ENCODE measurements at places on chromosomes 3 and 15. TPM values are rescaled to one million over a fixed set of nuclear protein-coding genes. Genes with fewer than 3 reads are reported as not detected.

Gene TARS3
- total RNA-seq: 16.3 TPM

DNA sequence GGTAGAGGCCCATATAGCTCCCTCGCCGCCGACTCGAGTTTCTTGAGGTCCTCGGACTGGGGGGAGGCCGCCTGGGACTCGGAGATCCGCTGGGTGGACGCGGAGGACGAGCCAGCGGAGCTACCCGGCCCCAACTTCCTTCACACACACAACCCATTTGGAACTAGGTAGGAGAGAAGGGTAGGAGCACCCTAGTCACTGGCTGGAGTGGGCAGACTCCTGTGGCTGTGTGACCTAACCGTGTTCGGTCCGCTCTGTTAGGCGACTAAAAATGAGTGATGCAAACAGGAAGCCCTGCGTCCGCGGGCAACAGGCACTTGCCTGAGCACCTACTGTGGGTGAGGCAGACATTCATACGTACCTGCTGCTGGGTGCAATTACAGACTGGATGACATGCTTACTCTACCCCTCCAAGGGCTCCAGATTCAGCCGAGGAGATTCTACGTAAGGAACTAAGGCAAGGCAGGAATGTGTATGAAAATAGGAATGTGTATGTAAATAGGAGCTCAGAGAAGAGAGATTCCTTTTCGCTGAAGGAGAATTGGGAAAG is 4.6 kb upstream of the SIN3A start:
- peak; percentile 62 for DNase-seq

Gene CPN2
- not detected for total RNA-seq

- DNase-seq: peak; percentile 67
Observed at GRCh38 chr15:80925597-80926059, 64.0 kb downstream of the MESD start.

GRCh38 chr3:73614419-73614818 is 10.3 kb downstream of the PDZRN3 start:
- DNase-seq: peak; percentile 92

Gene TSC22D2
- 99.4 TPM for total RNA-seq

DNA sequence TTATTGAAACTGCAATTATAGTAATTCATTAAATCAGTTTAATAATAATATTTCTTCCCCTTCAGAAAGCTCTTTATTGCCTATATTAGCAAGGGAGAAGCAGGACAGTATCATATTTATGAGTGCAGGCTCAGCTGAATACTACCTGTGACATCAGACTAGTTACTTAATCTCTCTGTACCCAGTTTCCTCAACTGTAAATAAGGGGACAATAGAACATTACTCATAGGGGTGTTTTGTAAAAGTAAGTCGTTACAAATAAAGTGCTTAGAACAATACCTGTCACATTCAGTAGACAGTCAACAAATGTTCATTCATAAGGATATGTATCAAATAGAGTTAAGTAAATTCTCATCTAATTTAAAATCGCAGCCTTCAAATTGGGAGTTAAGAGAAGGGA is 12.1 kb upstream of the VPS39 start:
- DNase-seq: no peak

GRCh38 chr15:27601239-27601960 is 497.7 kb downstream of the OCA2 start:
- peak; percentile 22 for DNase-seq

- DNase-seq: no peak
Observed at GRCh38 chr3:122077293-122078234, 22.4 kb downstream of the CD86 start.

DNA sequence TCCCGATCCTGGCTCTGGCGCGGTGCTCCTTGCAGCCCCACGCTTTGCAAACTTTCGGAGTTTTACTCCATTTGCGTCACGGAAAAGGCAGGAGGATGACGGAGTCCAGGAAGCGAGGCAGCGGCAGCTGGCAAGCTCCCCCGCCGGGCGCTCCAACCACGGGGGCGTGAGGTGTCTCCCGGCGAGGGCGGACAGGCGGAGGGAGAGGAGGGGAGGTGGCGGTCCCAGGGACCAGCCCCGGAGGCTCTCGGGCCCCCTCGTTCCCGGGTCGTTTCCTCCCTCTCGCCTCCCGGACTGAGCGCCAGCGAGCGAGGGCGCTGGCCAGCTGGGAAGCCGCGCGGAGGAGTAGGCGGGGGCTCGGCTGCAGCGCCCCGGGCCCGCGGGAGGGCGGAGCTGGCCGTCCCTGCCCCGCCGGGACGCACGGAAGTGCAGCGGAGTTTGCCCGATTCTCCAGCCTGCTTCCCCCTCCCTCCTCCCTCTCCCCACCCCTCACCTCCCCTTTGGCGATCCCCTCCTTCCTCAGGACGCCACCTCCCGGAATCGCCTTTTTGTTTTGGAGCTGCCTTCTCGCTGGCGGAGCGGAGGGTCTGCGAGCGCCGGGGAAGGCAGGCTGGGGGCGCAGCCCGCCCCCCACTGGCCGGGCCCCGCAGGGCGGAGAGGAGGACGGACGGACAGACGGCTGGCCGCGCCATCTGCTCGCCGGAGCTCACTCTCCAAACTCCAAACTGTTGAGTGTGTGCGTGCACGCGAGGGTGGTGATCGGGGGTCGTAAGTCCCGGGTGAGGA is at the start of gene SNX33:
TSS of gene SNX33 (plus strand) at position 543 of the 786 bp plus-strand sequence. CDS start 1,191 bp downstream, outside the sequence.
- peak; percentile 82 for DNase-seq

GRCh38 chr15:79661411-79661810 is 229.3 kb downstream of the MINAR1 start:
- DNase-seq: no peak

DNA sequence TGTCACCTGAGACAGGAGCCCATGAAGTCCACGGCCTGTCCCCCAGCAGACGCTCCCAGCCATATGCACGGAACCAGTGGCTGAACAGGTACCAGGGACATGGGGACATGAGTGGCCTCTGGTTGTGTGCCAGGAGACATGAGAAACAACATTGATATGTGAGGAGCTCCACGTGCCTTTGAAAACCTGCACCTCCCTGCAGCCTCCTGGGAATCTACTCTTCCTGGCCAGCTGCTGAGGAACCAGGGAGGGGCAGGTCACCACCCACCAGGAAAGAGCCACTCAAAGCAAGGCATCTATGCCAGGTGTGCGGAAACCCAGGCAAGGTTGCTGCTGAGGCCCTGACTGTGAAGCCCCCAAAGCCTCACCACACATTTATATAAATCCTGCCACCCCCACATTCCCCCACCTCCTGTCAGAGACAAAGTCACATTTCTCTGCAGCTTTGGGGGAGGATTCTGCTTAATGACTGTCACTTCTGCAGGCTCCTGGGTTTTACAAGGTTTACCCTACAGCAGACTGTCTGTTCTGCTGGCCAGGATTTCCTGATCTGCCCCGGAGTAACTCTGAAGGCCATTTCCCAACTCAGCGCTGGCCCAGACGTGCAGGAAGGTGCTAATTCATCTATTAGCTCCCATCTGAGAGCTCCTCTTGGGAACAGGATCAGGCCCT is 110.8 kb downstream of the ADCY5 start:
- no peak for DNase-seq

DNA sequence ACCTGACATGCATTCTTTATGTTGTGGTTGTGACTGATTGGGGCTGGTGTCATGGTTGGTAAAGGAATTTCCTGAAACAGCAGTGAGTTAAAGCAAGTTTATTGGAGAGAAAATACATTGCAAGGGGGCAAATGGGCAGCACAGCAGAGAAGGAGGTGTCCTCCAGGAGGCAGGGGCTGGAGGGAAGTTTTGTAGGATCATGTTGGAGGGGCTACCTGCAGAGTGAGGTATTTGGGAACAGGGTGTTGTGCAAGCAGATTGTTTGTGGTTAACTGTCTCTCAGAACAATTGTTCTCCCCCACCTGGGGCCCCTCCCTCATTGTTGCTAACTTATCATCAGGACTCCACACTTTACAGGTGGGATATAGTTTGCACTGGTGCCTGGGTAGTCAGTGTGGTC is 196.0 kb downstream of the NSUN3 start:
- no peak for DNase-seq

DNA sequence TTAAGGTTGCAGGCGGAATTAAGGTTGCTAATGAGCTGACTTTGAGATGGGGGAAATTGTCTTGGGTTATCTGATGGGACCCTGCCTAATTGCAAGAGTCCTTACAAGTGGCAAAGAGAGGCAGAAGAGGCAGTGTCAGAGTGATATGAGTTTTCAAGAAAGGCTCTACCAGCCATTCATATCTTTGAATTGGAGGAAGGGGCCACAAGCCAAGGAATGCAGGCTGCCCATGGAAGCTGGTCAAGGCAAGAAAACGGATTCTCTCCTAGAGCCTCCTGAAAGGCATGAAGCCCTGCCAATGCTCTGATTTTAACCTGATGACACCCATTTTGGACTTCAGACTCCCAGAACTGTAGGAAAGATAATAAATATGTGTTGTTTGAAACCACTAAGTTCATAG is 20.6 kb upstream of the SMAD6 start:
- DNase-seq: no peak

Gene MOBP
- total RNA-seq: 0.41 TPM

GRCh38 chr3:52773361-52774065 is 2.8 kb upstream of the NEK4 start:
- DNase-seq: no peak

Gene RAB27A
- 18.8 TPM for total RNA-seq

Gene ZNF502
- total RNA-seq: 1.9 TPM

- DNase-seq: no peak
Observed at GRCh38 chr3:12060139-12060845, 56.1 kb downstream of the SYN2 start.

Gene CTDSPL2
- total RNA-seq: 39.8 TPM

DNA sequence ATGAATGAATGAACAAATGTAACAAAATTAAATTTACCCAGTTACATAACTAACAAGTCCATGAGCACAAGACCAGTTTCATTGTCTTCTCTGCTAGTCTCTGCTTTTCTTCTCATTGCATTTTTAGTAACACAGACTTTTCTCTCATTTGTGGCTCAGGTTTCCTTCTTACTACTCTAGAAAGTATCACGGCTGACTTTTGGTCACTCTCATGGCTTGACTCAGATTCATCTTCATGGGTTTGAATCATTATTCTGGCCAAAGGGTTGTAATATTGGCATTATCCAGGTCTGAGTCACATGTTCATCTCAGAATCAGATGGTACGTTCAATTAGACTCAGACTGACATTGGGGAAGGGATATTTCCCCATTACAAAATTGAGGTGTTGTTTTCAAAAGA is 121.5 kb upstream of the SATB1 start:
- no peak for DNase-seq

GRCh38 chr3:160540551-160540950 is 24.8 kb downstream of the KPNA4 start:
- DNase-seq: peak; percentile 25

DNA sequence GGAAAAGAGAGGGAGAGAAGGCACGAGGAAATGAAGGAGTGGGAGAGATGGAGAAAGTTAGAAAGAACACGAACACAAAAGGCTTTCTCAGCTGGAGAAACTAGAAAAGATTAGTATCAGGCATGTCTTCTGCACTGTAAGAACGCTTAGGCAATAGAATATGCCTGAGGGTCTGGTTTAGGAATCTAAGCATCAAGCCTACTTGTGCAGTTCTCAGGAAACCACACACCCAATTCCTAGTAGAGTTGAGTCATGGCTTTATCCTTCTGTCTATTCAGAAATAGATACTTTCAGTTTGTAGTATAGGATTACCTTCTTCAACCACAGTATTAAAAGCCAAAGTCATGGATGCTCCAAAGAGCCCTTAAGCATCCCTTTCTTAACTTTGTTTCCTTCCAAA is 969.4 kb downstream of the NTRK3 start:
- peak; percentile 67 for DNase-seq

GRCh38 chr3:138907539-138907938 is 39.4 kb downstream of the FOXL2 start:
- DNase-seq: no peak

GRCh38 chr3:12948891-12949711 is 107.7 kb upstream of the RPL32 start:
- peak; percentile 70 for DNase-seq

GRCh38 chr3:108060331-108060730 is 30.5 kb downstream of the CD47 start:
- peak; percentile 7 for DNase-seq

DNA sequence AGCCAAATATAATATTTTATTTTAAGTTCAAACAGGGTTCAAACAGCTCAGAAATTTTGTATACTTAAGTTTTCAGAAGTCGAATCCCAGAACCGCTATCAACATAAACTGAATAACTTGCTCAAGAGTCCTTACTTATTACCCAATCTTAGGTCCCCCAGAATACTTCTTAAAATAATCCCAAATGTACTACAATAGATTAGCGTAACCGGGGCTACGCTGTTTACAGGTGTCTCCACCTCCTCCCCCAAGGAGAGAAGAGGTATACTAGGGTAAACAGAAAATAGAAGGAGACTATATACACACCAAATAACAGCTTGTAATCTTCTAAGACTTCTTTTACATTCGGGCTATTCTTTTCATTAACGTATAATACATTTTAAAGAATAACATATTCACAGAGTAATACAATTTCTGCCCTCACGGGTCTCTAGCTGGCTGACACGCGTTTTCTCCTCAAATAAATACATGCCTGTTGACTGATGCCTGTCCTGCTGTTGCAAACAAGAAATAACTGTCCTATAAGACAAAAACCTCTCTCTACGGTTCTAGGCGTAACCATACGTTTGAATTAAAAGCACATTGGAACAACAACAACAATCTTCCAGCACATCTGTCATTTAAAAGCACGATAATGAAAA is 1.3 kb downstream of the DENND4A start:
- no peak for DNase-seq

DNA sequence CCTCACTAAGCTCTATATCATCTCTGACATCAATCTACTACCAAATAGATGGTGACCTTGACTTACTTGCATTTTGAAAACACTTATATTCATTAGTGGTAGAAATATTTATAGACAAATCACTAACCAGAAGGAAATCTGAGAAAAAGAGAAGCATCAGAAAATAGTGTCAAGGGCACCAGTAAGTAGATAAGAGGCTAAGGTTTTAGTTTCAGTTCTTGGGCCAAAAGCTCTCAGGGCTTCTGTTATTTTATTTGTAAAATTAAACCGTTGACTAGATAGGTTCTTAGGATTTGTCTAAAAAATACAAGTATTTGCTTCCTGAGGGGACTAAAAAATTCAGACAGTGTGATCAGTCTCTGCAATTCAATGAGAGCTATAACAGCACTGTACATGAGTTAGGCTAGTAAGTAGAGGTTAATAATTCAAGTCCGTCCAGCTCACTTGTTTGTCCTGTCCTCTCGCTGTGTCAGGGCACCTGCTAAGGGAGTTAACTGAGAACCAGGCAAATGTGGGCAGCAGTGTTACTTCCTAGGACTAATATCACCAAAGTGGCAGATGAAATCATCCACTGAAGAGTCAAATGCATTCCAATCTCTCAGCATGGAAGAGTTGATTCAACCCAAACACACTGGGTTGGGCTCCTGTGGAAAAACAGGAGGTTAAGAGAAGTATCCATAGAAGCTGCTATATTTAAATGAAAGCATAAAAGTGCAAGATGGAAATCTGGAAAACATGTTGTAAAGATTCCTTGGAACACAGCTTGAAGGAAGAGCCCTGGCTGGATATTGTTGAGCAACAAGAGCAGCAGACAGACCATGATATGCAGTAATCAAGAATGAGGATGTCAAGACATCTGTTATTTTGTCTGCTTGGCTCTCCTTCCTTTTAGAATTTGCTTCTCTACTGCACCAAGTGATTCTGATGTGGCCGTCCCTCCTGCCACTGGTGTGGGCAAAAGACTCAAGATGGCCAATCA is 134.9 kb upstream of the ZBTB20 start:
- no peak for DNase-seq

Gene SCN5A
- total RNA-seq: 2.3 TPM

- DNase-seq: no peak
Observed at GRCh38 chr3:143826296-143826695, 22.0 kb downstream of the SLC9A9 start.
